ENCODE measurements at places on chromosomes 3 and 15. TPM values are rescaled to one million over a fixed set of nuclear protein-coding genes. Genes with fewer than 3 reads are reported as not detected.
A peak's percentile ranks its signal among the peaks of the same experiment; 100 is the strongest.

DNA sequence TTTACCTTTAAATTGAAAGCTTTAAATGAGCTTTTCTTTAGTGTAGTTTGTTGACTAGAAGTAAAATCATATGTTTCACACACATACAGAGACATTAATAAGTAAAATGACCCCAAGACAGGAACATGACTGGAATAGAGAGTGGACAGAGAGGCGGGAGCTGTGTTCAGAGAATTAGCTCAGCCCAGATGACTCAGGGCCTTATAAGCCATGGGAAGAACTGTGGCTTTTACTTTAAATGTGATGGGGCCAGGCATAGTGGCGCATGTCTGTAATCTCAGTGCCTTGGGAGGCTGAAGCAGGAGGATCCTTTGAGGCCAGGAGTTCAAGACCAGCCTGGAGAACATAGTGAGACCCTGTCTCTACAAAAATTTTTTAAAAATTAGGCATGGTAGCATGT is 26.7 kb downstream of the SACM1L start:
- no peak for DNase-seq

DNA sequence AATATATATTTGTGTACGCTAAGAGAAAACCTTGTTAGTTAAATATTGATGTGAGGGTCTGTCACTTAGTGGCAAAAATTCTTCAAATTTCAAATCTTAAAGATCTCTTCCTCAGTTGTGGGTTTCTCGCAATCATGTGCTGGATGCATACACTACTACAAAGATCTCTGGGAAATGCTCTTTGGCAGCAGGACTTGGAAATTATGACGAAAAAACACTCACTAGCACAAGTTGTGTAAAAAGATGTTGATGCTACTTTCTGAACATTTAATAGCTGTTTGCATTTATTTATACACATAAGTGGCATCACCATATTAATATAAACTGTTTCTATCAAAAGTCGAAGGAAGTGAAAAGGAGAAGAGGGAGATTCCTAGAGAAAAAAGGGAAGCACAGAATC is 10.8 kb upstream of the NANOGP8 start:
- DNase-seq, result no peak

GRCh38 chr15:75640483-75641178 is 607 bp upstream of the IMP3 start:
- DNase-seq, result no peak

GRCh38 chr15:26841941-26842340 is 24.9 kb upstream of the GABRA5 start:
- DNase-seq, result no peak

DNA sequence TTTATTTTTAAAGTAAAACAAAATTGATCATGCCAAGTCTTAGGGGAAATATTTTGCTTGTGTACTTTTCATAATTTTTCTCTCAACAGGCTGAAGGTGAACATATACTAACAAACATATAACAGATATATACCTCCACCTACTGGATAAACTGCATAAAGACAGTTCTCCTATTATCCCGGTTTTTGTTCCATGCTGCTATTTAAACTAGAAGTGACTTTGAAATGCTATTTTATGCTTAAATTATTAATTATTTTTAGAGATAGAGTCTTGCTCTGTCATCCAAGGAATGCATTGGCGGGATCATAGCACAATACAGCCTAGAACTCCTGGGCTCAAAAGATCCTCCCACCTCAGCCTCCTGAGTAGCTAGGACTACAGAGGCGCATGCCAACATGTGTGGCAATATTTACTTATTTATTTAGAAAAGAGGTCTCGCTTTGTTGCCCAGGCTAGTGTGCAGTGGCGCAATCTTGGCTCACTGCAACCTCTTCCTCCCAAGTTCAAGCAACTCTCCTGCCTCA is 49.8 kb downstream of the ST3GAL6 start:
- no peak for DNase-seq

DNA sequence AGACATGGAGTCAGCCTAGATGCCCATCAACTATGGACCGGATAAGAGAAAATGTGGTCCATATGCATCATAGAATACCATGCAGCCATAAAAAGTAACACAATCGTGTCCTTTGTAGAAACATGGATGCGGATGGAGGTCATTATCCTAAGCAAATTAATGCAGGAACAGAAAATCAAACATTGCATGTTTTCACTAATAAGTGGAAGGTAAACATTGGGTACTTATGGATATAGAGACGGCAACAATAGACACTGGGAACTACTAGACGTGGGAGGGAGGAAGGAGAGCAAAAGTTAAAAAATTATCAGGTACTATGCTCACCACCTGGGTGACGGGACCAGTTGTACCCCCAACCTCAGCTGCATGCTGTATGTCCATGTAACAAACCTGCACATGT is 2.5 kb downstream of the PLD1 start:
- no peak for DNase-seq

DNA sequence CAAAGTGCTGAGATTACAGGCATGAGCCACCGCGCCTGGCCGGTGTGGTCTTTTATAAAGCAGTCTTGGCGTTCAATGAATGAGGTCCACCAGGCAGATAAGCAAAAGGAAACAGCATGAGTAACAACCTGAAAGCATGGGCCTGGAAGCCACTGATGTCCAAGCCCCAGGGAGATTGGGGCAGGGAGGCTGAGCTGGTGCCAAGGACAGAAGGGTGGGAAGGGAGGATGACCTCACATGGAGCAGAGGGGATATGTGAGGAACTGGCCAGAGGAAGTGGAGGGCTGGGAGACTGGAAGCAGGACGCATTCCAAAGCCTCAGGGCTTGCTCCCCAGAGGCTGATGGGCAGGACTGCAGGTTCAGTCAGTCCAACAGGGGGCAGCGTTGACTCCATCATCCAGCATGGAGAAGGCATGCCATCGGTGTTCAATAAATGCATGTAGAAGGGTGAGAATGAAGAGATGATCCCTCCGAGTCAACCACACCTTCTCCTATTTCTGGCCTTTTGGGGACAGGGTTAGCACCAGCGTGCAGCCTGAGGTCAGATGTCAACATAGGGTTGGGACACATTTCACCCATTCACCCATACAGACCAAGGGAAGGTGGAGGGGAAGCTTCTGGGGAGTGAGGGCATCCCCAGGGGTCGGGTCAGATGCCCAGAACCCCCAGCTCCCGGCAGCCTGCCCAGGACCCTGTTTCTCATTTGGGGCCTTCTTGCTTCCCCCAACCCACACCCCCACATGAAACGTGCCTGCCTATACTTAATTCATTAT is 14.8 kb downstream of the MYL3 start:
- peak; percentile 52 for DNase-seq

DNA sequence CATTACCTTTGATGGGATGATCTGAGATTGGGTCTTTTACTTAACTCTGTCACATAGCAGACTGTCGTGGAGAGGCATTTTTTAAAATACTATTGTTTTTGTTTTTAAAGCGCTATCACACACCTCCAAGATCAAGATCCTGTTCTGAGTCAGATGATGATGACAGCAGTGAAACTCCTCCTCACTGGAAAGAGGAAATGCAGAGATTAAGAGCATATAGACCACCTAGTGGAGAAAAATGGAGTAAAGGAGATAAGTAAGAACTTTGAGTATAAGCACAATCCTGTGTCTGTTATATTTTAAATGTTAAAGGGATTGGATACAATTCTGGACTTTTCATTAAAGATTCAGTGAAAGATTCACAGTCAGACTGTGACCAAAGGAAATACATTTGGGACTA is 18.4 kb upstream of the ZBTB47 start:
- DNase-seq, result no peak

- DNase-seq, result no peak
Measured at GRCh38 chr15:89379251-89379695, 44.6 kb upstream of the POLG start.

- no peak for DNase-seq
Measured at GRCh38 chr15:39171944-39172368, 408.9 kb upstream of the THBS1 start.

GRCh38 chr15:69472046-69472445 is 19.4 kb downstream of the RPLP1 start:
- no peak for DNase-seq

- no peak for DNase-seq
Measured at GRCh38 chr3:47732143-47732542, 49.5 kb downstream of the SMARCC1 start.

The COL6A5 gene
- total RNA-seq, result not detected

The SUSD5 gene
- 2.8 TPM for total RNA-seq

The GPR156 gene
- not detected for total RNA-seq

The TMEM62 gene
- total RNA-seq, result 11.7 TPM

The P2RY14 gene
- 3.9 TPM for total RNA-seq

The BTLA gene
- 0.14 TPM for total RNA-seq

The LIPH gene
- total RNA-seq, result 0.22 TPM

The CPEB1 gene
- 1.9 TPM for total RNA-seq

Data from Right ventricle myocardium inferior (tissue), 1 donor.